ENCODE measurements at places on chromosomes 11 and 22.

- peak; percentile 54 for DNase-seq
Measured at GRCh38 chr11:61071208-61071681, 31.0 kb upstream of the CD5 start.

DNA sequence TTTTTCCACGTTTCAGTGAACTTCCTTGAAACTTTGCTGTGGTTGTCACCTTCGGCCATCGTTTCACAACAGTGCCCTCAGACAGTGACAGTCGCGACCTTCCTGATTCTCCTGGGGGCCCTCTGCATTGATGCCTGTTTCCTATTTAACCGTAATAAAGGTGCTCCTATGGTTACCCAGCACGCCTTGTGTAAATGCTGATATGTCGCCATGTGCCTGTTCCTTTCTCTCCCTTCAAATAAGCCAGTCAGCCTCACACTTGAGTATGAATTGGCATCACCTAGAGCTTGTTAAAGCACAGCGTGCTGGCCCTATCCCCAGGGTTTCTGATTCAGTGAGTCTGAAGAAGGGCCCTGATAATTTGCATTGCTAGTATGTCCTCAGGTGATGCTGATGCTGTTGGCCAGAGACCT is 104.8 kb downstream of the MICAL2 start:
- DNase-seq = no peak

- DNase-seq = no peak
Measured at GRCh38 chr11:69257838-69258658, 35.9 kb upstream of the MYEOV start.

DNA sequence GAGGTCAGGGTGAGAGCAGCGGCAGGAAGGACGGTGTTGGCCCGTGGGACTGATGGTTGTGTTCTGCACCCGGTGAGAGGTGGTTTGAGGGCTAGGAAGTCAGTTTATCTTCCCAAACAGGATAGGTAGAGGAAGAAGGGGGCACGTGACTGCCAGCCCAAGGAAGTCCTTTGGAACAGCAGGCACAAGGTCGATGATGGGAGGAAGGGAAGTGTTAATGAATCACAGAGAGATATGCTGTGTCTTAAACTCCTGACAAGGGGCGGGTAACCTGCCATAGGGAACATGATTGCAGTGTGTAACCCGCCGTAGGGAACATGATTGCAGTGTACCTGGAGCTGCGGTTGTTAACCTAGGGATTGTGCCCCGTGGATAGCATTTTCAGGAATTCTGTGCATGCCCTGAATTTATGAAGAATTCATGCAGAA is 49.0 kb downstream of the PRR5L start:
- peak; percentile 94 for DNase-seq

GRCh38 chr11:92107331-92107730 is 117.3 kb upstream of the FAT3 start:
- DNase-seq = no peak

DNA sequence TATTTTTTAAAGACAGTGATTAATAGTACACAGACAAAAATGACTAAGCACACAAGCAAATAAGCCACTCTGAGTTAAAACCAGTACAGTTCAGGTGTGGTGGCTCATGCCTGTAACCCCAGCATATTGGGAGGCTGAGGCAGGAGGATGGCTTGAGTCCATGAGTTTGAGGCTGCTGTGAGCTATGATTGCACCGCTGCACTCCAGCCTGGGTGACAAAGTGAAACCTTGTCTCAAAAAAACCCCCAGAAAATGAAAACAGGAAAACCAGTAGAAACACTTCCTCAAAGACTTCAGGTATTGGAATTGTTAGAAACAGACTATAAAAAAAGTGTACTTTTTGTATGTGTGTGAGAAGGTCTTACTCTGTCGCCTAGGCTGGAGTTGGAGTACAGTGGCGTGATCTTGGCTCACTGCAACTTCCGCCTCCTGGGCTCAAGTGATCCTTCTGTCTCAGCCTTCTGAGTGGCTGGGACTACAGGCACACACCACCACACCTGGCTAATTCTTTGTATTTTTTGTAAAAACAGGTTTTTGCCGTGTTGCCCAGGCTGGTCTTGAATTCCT is 33.0 kb downstream of the PPP6R2 start:
- no peak for DNase-seq

- peak; percentile 86 for DNase-seq
Measured at GRCh38 chr11:706957-707816, 1.2 kb downstream of the EPS8L2 start.

DNA sequence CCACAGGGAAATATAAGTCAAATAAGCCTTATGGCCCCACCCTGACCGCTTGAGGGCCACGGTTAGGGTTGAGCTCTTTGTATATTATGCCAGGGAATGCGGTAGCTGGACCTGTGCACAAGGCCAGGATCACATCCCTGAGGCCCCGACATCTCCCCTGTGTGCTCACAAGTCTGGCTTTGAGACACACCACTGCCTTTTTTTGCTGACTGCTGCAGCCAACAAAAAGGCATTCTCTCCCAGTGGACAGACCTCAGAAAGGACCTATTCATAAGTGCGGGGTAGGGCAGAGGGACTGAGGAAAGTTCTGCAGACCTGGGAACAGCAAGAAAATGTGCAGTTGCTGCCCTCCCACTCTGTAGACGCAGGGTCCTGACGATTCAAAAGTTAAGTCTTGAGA is 3.4 kb upstream of the SIDT2 start:
- DNase-seq = no peak

DNA sequence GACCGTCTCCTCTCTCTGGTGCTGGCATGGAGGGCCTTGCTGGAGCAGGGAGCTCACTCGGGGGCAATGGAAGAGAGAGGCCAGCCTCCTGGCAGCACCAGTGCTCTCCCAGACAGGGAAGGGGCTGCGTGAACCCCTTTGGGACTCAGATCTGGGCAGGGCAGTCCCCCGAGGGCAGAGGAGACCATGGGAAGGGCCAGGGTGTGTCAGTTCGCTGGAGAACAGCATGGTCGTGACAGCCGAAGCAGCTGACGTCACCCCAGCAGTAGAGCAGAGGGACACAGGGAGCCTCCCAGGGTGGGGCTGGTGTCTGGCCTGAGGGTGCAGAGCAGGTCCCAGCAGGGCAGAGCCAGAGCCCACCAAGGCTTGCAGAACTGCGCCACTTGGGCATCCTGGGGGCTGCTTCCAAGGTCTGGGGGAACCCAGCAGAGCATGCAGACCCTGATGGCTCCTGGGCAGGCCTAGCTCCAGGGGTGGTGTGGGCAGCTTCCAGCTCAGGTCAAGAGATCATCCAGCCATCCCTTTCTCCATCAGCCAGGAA is 71.0 kb upstream of the KCNQ1OT1 start:
- no peak for DNase-seq

- DNase-seq = no peak
Measured at GRCh38 chr11:59600234-59600633, 15.3 kb downstream of the OSBP start.

- DNase-seq = no peak
Measured at GRCh38 chr11:71449596-71449995, 1.4 kb upstream of the DHCR7 start.

DNA sequence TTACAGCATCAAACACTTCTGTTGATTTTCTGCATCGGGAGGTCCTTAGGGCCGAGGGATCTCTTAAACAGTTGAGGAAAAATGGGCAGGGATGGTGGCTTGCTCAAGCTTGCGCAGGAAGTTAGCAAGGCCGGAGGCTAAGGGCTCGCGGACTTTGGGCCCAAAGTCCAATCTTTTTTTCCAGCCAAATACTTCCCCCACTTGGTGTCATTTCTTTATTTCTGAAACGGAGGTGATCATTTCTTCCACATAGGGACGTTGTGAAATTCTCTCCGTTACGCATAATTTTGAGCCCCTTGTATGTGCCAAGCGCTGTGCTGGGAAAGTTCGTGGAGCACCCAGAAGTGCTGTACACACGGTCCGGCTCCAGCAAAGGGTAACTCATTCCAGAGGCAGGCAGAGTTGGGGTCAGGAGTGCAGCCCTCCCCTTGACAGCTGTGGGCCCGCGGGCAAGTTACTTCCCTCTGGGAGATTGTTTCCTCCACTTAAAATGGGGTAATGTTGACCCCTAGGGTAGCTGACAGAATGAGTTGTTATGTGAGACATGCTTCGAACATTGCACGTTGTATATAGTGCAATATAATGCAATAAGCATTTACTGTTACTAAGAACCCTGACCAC is 809 bp downstream of the MIEF1 start:
- DNase-seq = peak; percentile 79

DNA sequence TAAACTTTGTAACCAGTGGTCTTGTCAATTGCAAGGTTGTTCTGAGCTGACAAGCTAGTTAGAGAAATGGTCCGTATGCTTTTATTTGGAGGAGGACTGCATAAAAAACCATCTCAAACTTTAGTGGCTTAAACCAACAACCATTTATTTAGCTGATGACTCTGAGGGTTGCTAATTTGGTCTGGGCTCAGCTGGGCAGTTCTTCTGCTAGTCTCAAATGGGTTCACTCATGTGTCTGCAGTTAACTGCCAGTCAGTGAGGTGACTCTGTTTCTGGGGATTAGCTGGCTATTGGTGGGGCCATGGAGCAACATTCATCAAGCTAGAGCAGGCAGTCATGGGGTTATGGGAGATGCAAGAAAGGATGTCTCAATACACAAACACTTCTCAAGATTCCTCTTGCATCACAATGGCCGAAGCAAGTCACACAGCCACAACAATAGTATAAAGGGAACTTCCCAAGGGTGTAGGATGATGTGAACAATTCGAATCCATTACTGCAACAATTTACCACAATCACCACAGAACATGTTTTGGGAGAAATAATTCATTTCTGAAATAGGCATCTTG is 521.9 kb downstream of the INSC start:
- no peak for DNase-seq

DNA sequence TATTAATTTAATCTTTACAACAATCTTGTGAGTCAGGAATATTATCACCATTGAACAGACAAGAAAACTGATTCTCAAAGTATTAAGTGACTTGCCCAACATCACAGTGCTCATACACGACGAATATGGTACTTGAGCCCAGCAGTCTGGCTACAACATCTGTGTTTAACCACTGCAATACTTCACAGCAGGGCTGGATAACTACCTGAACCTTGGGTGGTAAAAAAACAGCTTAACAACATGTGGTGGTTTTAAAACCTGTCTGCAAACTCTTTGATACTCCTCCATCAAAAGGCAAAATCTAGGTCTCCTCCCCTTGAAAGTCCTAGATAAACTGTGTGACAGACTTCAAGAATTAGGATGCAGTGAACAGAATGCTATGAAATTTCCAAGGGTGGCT is 424.6 kb upstream of the CADM1 start:
- no peak for DNase-seq

DNA sequence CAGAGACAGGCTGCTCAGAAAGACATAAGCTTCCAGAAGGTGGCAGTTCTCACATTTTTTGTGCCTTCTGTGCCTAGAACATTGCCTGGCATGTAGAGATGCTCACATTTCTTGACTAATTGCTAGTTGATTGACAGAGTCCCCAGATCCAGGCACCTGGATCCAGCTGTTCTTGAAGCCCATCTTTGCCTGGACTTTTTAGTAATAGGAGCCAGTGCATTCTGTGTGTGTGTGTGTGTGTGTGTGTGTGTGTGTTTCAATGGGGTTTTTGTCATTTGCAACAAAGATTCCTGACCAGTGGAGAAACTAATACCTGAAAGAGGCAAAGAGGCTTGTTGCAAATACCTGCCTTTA is 15.1 kb downstream of the MRGPRF start:
- DNase-seq = no peak

- DNase-seq = no peak
Measured at GRCh38 chr11:16337421-16338213, 18.7 kb downstream of the SOX6 start.

DNA sequence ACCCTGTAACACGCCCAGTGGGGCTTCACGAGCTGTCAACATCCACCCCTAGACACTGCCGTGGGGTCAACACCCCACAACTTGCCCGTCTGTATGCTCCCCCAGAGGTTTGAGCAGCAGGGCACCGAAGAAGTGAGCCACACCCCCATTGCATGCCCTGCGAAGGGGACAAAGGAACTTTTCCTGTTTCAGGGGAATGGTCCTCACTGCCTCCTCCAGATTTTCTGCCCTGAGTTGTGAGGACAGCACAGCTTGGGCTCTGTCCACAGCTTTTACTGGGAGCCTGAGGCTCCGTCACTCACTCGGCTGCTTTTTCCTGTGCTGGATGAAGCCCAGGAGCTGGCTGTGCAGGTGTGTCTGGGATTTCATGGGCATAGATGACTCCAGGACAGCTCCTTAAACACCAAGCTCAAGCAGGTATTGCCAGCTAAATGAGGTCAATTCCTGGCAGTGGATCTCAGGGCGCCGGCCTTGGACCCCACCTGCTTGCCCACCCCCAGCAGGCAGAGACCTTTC is 40.2 kb upstream of the CCDC188 start:
- DNase-seq = no peak

DNA sequence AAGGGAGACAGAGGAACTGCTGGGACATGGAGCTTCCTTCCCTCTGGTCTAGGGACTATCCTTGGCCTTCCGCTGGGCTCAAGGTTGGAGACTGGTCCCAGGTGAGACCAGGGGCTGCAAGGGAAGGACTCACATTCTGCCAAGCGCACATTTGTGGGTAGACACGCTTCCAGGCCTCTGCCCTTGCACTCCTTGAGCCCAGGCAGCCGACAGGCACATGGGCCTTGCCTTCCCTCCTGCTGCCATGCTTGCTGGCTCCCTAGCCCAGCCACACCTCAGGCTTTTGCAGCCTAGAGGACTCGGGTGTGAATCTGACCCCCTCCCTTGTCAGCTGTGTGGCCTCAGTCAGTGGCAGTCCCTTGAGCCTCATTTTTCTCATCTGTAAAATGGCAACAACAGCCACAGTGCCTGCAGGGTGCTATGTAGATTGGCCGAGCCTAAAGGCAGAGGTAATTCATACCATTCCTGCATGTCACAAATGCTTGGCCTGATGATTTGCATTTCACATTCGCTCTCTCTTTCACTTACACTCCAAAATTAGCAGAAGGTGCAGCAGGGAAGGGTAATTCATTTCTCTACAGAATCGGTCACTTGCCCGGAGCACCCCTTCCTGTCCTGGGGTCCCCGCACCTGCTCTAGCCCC is 57.6 kb upstream of the NECTIN1 start:
- no peak for DNase-seq

- no peak for DNase-seq
Measured at GRCh38 chr11:8026982-8027381, 39.8 kb downstream of the EIF3F start.

DNA sequence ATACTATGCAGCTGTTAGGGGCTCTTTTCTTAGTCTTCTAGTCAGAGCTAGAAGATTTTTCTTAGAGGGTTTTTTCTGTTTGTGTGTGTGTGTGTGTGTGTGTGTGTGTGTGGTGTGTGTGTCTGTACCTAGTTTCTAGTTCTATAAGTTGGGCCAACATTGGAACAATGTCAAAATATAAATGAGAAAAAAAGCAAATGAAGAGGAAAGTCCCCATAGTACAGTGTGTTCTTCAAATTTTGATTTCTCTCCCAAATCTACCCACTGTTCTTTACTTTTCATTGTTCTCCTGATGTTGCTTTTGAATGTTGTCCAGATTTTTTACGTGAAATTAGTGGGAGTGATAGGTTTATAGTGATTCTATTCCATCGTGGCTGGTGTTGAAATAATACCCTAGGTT is 2153.4 kb upstream of the RAG2 start:
- no peak for DNase-seq

DNA sequence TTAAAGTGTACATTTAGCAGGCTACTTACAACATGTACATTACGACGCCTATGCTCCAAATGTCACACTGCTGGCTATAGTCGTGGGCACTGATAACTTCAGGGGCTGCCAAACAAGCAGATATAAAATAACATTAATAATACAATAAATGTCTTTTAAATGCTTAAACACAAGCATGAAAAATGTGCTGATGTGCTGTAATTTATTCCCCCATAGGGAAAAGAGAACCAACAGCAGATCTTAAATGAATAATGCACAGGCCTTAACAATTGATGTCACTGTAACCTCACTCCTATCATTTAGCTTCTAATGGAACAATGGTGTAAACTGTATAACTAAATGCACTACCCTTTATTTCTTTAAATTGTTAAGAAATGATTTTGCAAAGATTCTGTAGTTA is 153.4 kb downstream of the STK33 start:
- no peak for DNase-seq
